ENCODE measurements at places on chromosomes 3 and 15. TPM values are rescaled to one million over a fixed set of nuclear protein-coding genes. Genes with fewer than 3 reads are reported as not detected.

Gene DCBLD2
- 229 TPM for total RNA-seq

Gene TOPAZ1
- not detected for total RNA-seq

Gene GOLGA8T
- 2.0 TPM for total RNA-seq

Gene TM2D3
- total RNA-seq = 29.7 TPM

Gene MYRIP
- not detected for total RNA-seq

Gene RPLP1
- total RNA-seq = 3,813 TPM

Gene CCR9
- not detected for total RNA-seq

Gene SI
- not detected for total RNA-seq

Gene KCNMB2
- not detected for total RNA-seq

Gene HIGD2B
- not detected for total RNA-seq

Gene SERPINI2
- total RNA-seq = not detected

Gene GAP43
- total RNA-seq = 0.09 TPM

Gene P2RY14
- total RNA-seq = not detected

Gene AP3B2
- total RNA-seq = 0.77 TPM

Gene CEP19
- total RNA-seq = 2.7 TPM

Gene AP4E1
- 8.9 TPM for total RNA-seq

Gene CTDSPL
- total RNA-seq = 14.3 TPM

Gene SPATA12
- total RNA-seq = 0.44 TPM

Gene NR1I2
- not detected for total RNA-seq

Gene LRRC34
- not detected for total RNA-seq

Gene GXYLT2
- 2.1 TPM for total RNA-seq

Gene EPHB1
- not detected for total RNA-seq

Gene LRRIQ4
- not detected for total RNA-seq

Gene CYB561D2
- total RNA-seq = 19.4 TPM

Gene PTH1R
- 1.1 TPM for total RNA-seq

Gene LXN
- 59.7 TPM for total RNA-seq

Gene MNS1
- total RNA-seq = 3.0 TPM

Gene GLDN
- total RNA-seq = not detected

Gene PLCH1
- 0.97 TPM for total RNA-seq

Gene GOLGA8G
- not detected for total RNA-seq

Gene CCR3
- not detected for total RNA-seq

Gene PRKAR2A
- total RNA-seq = 21.4 TPM

Gene OR5K2
- not detected for total RNA-seq

Gene TTLL13
- total RNA-seq = not detected

Gene B3GNT5
- 15.5 TPM for total RNA-seq

Gene AGBL1
- total RNA-seq = not detected

Gene BDH1
- total RNA-seq = 4.2 TPM

Gene RFT1
- total RNA-seq = 28.7 TPM

Gene GOLGA6B
- total RNA-seq = not detected

Gene IL5RA
- not detected for total RNA-seq

Gene ST8SIA2
- 0.53 TPM for total RNA-seq

Gene EFHB
- total RNA-seq = 0.94 TPM

Gene KNL1
- total RNA-seq = 6.5 TPM

All from A549 treated with GW870086 at 1 μM for 4 hours (cell line).